ENCODE measurements at places on chromosomes 16 and 17.
A peak's percentile ranks its signal among the peaks of the same experiment; 100 is the strongest.

DNA sequence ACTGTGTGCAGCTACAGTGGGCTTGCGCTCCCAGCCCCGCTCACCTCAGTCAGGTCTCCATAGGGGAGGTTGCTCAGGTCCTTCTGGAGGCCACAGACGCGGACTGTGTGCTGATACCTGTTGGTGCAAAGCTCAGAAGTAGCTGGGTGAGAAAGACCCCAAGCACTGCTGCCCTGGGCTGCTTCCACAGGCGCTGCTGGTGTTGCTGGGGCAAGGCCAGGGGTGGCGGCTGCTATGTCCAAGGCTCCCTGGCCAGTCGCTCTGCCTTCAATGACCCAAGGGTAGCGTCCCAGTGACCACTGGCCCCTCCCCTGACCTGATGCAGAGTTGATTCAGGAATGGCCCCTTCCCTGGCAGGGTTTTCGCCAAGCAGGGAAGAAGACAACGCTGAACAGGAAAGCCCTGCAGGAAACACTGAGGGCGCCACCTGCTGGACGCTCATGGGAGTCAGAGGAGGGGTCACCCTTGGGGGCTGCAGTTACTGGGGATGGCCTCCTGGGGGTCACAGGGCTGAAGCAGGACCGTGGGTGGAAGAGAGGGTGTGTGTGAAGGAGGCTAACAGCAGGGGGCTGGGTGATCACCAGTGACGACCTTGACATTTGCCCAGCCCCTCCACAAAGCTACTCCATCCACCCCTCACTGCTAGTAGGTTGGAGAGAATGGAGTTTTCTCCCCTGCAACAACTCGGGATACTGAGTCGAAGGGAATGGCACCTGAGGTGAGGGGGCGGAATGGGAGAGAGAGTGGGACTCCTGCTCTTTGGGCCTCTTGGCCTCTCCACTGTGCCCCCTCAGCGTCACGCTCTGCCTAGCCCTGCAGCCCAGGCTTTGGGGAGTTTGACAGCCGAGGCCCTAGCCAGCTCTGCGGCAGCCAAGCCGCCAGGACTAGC is 38.3 kb downstream of the ABCC12 start:
- no peak for DNase-seq

GRCh38 chr17:17573912-17574311 is 17.6 kb downstream of the PEMT start:
- DNase-seq: no peak

- DNase-seq: no peak
These were observed 48.5 kb downstream of the RAI1 start for GRCh38 chr17:17729620-17730249.

DNA sequence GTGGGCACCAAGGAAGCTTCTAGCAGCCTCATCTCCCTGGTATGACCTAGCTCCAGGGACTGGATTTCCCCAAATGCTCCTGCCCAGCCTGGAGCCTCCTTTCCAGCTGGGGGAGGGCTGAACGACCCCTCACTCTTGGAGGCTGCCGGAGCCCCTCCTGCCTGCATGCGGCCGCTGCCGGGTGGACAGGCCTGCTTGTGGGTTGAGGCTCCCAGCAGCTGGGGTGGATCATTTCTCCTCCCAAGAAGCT is 213.6 kb downstream of the SEC14L1 start:
- DNase-seq: no peak

- peak; percentile 81 for DNase-seq
These were observed at the start of gene GSE1 for GRCh38 chr16:85612801-85613603. Gene GSE1 (plus strand): TSS chr16:85613322. CDS start chr16:85613392, 70 bp downstream.

DNA sequence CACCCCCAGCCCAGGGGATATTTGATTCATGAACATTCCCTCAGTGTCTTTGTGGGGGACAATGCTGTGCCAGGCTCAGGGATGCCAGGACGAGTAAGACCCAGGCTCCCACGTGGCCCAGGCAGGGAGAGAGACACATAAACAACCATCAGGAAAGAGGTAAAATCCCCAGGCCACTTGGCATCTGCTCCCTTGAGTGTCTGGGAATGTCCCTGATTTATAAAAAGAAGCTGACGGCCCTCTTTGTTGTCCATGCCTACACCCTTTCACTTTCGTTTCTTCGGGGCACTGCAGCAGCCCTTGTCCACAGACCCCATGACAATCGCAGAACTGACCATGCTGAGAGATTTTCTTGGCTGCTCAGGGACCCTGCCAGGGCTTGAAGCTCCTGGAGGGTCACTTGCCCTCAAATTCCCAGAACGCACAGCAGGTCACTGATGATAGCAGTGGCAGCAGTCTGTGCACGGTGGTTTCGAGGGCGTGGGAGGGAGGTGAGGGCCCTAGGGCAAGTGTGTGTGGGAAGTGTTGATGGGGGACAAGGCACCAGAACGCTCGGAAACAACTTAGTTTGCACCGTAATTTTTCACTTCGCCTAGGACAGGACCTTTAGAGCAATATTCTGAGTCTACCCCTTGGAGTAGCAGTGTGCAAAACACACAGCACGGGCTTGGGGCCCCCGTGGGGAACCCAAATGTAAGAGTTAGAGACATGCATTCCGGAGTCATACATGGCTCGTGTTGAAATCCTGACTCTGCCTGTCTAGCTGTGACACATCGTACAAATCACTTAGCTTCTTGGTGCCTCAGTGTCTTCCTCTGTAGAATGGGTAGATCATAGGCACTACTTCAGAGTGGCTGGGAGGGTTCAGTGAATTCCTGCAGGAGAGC is 4.7 kb downstream of the NOD2 start:
- no peak for DNase-seq

- no peak for DNase-seq
These were observed 47.6 kb upstream of the MGAT5B start for GRCh38 chr17:76820561-76820960.

- no peak for DNase-seq
These were observed 195.2 kb downstream of the AXIN2 start for GRCh38 chr17:65366102-65366844.

GRCh38 chr17:61783556-61784304 is 79.6 kb downstream of the BRIP1 start:
- DNase-seq: no peak

GRCh38 chr17:10162096-10162495 is 36.3 kb downstream of the GAS7 start:
- DNase-seq: no peak

DNA sequence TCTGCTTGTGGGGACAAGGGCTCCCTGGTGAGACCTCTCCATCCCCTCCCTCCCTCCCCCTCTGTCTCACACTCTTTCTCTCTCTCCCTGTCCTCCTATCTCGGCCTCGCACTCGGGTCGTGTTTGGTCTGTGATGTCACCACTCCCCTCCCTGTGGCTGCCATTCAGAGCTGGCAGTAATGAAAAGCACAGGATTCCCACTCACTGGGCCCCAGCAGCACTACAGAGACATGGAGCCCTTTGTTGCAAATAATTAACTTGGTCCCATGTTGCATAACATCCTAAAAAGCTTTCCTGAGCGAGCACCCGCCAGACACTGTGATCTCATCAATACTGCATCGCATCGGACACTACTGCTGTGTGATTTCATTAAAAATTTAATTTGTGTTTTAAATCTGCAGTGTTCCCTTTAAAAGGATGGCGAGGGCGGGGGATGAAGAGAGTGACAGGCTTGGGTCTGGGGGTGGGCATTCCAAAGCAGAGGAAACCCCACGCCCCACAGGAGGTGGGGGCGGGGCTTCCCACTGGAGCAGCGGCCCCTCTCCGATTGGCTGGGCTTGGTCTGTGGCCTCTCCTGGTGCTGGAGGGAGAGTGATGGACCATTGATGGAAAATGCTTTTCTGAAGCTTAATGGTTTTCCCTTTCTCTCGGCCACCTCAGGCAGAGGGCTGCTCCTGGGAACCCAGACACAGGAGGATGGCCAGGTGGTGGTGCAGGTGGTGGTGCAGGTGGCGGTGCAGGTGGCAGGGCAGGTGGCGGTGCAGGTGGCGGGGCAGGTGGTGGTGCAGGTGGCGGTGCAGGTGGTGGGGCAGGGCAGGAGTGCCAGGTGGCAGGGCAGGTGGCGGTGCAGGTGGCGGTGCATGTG is 15.3 kb upstream of the NPTX1 start:
- no peak for DNase-seq

- no peak for DNase-seq
These were observed 43.4 kb downstream of the METTL16 start for GRCh38 chr17:2468270-2468669.

- DNase-seq: no peak
These were observed 33.8 kb downstream of the FOXK2 start for GRCh38 chr17:82553210-82553930.

- DNase-seq: no peak
These were observed 15.5 kb upstream of the SUPT4H1 start for GRCh38 chr17:58367461-58367860.

- DNase-seq: no peak
These were observed 21.8 kb upstream of the FOXK2 start for GRCh38 chr17:82497483-82498405.

DNA sequence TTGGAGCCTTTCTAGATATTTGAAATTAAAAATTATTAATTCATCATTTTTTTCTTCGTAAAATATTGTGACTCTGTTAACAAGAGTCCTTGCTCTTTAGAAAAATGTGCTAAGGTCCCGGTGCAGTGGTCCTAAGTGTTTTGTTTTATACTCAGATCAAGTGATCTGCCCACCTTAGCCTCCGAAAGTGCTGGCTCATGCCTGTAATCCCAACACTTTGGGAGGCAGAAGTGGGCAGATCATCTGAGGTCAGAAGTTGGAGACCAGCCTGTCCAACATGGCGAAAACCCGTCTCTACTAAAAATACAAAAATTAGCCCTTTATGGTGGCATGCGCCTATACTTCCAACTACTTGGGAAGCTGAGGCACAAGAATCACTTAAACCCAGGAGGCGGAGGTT is 82.6 kb upstream of the LGALS9 start:
- DNase-seq: no peak

- DNase-seq: no peak
These were observed 108.0 kb downstream of the SKAP1 start for GRCh38 chr17:48322060-48322459.

DNA sequence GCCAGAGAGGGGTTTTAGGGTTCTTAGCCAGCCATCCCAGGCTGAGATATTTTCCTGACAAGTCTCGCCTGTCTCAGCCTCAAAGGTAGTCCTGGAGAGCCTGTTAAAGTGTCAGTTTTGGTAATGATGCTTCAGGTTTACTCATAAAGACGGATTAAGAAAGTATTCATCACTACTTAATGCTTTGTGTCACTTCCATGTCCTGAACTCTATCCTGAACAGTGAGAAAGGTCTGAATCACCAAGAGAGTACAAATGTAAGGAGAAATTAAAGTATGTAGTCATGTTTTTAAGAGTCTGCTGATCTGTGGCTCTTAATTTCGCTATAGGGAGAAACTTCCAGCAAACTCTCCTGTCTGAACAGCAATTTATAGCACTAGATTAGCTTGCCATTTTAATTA is 14.0 kb downstream of the RPGRIP1L start:
- peak; percentile 51 for DNase-seq

DNA sequence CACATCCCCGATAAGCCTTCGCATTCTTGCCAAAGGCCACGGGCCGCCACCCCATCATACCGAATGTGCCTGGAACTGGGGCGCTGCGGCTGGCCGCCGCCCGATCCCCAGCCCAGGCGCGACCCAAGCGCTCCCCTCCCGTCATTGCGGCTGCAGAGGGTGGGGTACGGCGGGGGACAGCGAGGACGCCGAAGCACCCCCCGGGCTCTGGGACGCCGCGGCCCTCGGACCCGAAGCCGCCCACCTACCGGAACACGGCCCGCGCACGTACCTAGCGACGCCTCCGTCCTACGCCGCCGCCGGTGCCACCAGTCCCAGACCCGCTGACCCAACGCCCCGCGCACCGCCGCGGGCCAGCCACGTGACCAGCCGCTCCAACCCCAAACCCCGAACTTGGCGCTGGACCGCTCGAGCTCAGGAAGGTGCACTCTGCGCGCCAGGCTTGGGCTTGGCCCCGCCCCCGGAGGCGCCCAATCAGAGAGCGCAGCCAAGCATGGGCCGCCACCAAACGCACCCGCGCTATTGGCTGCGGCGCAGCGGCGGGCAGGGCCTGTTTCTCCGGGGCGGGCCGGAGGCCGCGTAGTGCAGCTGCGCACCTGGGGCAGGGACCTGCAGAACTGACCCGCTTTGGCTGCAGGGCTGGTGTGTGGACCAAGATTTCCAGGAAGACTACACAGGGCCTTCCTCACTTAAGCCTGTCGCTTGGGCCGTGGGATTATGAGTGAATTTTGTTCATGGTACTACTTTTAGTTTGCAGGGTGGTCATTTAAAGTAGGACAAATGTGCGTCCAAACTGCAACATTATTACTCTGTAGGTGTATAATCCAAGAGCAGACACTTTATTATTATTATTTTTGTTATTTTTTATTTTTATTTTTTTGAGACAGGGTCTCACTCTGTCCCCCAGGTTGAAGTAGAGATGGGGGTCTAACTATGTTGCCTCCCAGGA is at the start of gene SHMT1:
TSS of gene SHMT1 (minus strand) at position 450 of the 949 bp plus-strand sequence. CDS start 7,569 bp downstream, outside the sequence.
- peak; percentile 34 for DNase-seq
